ENCODE measurements at places on chromosomes 6 and 20. TPM values are rescaled to one million over a fixed set of nuclear protein-coding genes. Genes with fewer than 3 reads are reported as not detected.
A peak's percentile ranks its signal among the peaks of the same experiment; 100 is the strongest.

- DNase-seq = no peak
These were observed 14.3 kb upstream of the FOXP4 start for GRCh38 chr6:41531591-41532582.

GGTLC1 gene
- not detected for total RNA-seq

DNA sequence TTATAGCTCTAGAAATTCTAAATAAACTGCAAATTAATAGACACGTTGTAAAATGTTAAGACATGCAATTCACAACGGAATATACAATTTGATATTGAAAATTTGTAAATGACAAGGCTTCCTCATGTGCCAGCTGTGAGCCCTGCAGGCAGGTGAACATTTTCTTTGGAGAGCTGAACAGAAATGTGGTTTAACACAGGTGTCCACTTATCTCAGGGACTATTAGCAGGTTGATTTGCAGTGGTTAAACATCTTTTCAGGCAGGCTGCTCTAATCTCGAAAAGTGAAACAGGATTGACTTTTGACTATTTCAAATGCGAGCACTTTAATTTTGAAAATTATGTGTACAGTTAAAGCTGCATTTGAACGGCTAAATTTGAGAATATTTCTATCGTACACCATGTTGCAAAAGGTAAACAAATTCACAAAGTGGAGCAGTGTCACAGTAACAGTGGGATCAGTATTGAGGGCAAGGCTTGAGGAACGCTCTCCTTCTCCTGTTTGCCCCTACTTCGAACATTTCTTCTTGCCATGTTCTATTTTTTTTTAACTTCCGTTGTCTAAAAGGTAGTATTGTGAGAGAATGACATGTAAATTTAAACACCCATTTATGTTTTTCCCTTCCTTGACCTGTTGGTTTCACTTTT lies 210.8 kb downstream of the CDKAL1 start:
- no peak for DNase-seq

- no peak for DNase-seq
These were observed 390.2 kb downstream of the TENT5A start for GRCh38 chr6:81362246-81362645.

GRCh38 chr20:6613280-6613861 lies 154.1 kb upstream of the BMP2 start:
- DNase-seq = peak; percentile 27

- no peak for DNase-seq
These were observed 48.0 kb downstream of the TMEM170B start for GRCh38 chr6:11585426-11586016.

SYCP2 gene
- not detected for total RNA-seq

BTN1A1 gene
- not detected for total RNA-seq

DNA sequence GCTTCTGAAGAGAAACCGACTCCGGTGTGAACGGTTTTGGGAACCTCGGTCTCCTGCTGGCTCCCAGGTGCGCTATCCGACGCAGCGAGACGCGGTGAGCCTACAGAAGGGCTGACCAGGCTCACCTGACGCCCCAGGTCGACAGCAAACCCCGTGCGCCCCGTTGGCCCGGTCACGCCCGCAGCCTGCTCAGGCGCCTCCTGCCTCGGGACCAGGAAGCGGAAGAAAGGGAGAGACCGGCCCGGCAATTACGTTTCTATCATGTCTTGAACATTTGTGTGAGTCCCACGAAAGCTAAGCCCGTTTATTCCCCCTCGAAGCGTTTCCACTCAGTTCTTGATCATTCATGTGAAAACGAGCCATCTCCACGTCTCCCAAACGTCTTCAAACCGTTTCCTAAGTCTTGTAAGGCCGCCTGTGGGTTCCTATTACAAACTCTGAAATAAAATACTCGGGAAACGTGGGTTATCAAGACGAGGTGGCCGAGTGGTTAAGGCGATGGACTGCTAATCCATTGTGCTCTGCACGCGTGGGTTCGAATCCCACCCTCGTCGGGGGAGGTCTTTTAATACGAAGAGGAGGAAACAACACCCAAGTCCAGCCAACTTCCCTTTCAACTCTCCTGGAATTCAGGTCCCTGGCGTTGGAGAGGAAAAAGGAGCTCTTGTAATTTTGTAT lies 150.5 kb upstream of the PRSS16 start:
- DNase-seq = no peak

DNA sequence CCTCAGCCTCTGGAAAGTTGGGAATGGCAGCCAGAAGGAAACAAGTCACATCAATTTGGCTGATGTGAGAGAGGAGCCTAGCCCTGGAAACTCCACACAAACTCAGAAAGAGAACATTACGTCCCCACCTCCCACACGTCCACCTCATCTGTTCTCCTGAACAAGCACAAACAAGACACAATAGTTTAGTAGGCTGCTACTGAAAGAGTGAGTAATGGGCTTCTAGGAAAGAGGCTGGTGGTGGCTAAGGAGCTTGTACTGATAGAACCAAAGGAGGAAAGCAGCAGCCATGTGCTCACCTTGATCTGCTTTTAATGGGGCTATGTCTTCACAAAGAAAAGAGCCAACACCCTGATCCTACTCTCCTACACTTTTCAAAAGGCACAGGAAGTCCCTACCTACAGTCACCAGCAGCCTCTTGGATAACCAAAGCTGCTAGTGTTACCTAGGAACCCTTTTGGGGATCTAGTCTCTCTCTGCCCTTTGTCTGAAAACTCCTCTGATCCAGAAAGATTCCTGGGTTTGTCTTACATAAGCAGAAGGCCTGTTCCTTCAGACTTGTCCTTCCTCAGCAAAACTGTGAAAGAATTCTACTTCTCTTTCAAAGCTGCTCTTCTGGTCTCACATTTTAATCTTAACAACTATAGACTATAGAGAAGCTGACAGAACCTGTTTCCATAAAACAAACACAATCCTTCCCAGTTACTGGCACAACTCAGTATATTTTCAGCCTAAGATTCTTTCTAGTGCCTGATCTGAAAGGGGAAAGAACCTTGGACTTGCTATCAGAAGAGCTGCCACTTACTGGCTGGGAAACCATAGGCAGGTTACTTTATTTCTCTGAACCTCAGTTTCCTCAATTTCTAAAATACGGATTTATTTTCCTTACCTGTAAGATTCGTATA lies 3.1 kb downstream of the PLAGL2 start:
- DNase-seq = no peak

GRCh38 chr20:44092551-44093248 lies 94.3 kb downstream of the JPH2 start:
- peak; percentile 69 for DNase-seq

GRCh38 chr6:91387290-91388059 lies 800.6 kb upstream of the MAP3K7 start:
- no peak for DNase-seq

DNA sequence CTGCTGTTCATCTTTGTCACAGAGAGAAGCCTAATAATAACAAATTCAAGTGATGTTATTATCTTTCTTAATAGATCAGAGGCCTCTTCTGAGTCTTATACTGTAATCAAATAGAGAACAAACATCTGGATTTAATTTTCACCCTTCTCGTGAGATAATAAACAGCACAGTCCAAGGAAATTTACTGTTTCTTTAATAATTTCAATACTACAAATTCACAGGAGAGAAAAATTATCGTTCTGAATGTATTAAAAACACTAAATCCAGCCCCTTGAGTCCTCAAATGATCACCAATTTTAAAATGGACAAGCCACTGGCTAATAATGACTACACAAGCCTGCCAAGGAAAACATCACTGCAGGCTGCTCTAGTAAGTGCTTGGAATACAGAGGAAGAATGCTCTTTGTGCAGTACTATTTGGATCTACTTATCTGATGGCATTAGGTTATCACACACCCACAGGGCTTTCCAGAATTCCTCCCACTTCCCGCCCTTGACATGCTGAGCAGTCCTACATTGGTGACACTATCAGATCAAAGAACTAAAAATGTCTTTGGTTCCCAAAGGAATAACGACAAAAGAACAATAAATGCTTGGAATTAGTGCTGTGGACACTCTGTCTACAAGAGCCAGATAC lies 38.1 kb downstream of the SYNE1 start:
- DNase-seq = no peak

HSPA1L gene
- total RNA-seq = 0.14 TPM

- DNase-seq = no peak
These were observed 257.8 kb downstream of the GMPR start for GRCh38 chr6:16496210-16496609.

- no peak for DNase-seq
These were observed 37.7 kb downstream of the LY86 start for GRCh38 chr6:6626187-6626586.

DNA sequence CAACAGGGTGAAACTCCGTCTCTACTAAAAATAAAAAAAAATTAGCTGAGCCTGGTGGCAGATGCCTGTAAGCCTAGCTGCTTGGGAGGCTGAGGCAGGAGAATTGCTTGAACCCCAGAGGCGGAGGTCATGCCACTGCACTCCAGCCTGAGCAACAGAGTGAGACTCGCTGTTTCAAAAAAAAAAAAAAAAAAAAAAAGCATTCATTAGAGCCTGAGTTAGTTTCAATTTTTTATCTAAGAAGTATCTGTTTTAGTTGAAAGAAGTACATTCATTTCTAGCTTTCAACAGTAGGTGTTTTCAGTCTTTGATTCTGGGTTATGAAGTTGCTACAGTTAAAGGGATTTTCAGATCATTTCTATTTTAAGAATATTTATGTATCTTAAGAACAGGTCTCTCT lies 42.2 kb downstream of the ZNF292 start:
- no peak for DNase-seq

FKBP1C gene
- total RNA-seq = 1.1 TPM

GRCh38 chr6:24933868-24934401 lies 1.8 kb downstream of the RIPOR2 start:
- peak; percentile 16 for DNase-seq

FAM217A gene
- not detected for total RNA-seq

KHDC1L gene
- total RNA-seq = not detected

FAM184A gene
- total RNA-seq = 8.9 TPM

- DNase-seq = peak; percentile 5
These were observed 71.1 kb upstream of the THEMIS start for GRCh38 chr6:127971945-127972391.

DNA sequence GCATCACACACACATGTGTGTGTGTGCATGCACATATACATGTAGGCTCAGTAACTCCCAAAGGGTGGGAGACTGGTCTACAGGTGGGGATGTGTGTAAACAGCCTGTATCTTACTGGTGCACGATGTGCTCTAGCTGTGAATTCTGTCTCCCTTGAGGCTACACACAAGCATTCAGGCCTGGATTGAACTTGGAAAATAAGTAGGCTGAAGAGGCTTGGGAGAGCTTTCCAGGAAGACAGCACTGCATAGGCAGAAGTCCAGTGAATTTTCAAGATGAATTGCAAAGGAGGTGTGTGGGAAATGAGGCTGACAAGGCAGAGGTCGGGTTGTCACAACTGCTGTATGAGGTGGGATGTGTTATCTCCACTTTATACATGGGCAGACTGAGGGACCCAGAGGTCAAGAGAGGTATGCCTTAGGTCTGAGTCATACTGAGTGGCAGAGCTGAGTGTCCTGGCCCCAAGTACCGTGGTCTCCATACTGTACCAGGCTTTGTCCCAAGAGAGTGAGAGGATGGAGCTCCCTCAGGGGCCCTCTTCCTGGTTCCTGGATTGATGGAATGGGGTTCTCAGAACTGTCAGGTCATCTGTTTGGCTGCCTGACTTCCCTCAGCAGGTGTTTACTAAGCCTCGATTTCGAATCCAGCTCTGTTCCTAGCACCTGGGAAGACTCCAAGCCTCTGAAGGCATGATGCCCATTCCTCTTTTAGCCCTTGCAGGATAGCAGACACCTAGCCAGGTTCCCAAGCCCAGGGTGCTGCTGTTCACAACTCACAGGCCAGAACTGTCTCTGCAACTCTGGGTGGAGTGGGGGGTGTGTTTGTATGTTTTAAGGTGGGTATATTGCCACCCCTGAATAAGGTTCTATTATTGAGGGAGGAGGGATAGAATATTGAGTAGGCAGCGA lies 14.4 kb downstream of the SNPH start:
- no peak for DNase-seq

GRCh38 chr6:17396256-17396655 lies 2.9 kb downstream of the CAP2 start:
- no peak for DNase-seq

MMP24OS gene
- 19.6 TPM for total RNA-seq

GRCh38 chr20:37526839-37527637 lies 638 bp downstream of the BLCAP start:
- peak; percentile 53 for DNase-seq

DNA sequence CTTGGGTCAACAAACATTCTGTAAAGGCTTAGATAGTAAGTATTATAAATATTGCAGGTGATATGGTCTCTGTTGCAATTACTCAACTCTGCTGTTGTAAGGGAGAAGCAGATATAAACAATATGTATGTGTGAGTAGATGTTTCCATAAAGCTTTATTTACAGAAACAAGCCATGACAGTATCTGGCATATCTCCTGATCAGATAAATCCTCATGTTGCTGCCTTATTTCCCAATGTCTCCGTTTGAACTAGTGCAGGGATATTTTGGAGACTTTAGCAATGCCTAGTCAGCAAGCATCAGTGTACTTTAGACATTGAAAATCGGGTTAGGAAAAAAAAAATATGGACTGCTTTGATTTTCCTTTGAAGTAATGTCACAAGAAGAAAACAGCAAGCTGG lies 96.1 kb downstream of the LAMA2 start:
- no peak for DNase-seq

- DNase-seq = no peak
These were observed 121.0 kb downstream of the JARID2 start for GRCh38 chr6:15366879-15367278.

DNA sequence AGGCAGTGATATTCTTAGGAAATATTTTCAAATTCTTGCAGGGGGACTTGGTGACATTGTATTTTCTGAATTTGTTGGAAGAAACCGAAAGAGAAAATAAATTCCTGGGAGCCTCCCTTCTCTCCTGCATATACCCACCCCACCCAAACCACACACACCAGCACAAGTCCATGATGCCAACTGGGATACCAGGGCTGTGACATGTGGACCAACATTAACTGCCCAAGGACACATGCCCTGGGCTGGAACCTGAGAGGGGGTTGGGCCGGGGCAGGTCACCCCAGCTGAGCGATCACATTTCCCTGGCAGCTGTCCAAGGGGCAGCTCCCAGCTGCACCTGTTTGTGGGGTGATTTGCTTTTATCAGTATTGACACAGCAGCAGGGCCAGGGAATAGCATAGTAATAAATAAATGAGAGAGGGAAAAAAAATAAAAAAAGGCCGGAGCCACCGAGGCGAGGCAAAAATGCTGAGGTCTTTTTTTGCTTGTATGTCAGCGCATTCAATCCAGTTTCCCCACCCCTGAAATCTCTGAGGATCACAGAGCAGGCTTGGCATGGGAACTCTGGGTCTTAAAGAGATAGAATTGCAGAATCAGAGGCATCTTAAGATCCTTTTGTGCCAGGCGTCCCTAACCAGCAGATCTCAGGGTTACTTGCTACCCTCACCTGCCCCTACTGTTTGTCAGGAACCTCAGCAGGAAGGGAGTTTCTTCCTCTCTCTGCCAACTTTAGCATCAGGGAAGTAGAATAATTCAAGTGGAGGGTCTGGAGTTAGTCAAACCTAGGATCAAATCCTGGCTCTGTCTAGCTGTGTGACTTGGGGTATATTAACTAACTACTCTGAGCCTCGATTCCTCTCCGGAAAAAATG lies 66.5 kb upstream of the PIM1 start:
- DNase-seq = peak; percentile 77

- peak; percentile 65 for DNase-seq
These were observed 43.6 kb upstream of the PHACTR3 start for GRCh38 chr20:59560588-59561227.

PEX7 gene
- total RNA-seq = 3.9 TPM

- DNase-seq = no peak
These were observed 587 bp upstream of the BTN3A1 start for GRCh38 chr6:26401389-26401986.

Data from SJCRH30 (cell line).